ENCODE measurements at places on chromosomes 7 and 10.

- DNase-seq: no peak
Measured at GRCh38 chr10:93266858-93267257, 193.2 kb downstream of the CYP26A1 start.

- no peak for DNase-seq
Measured at GRCh38 chr10:126420567-126421300, 32.5 kb upstream of the ADAM12 start.

GRCh38 chr7:94621120-94621519, 34.8 kb downstream of the SGCE start:
- no peak for DNase-seq

- DNase-seq: no peak
Measured at GRCh38 chr7:69129524-69129923, 468.8 kb upstream of the AUTS2 start.

DNA sequence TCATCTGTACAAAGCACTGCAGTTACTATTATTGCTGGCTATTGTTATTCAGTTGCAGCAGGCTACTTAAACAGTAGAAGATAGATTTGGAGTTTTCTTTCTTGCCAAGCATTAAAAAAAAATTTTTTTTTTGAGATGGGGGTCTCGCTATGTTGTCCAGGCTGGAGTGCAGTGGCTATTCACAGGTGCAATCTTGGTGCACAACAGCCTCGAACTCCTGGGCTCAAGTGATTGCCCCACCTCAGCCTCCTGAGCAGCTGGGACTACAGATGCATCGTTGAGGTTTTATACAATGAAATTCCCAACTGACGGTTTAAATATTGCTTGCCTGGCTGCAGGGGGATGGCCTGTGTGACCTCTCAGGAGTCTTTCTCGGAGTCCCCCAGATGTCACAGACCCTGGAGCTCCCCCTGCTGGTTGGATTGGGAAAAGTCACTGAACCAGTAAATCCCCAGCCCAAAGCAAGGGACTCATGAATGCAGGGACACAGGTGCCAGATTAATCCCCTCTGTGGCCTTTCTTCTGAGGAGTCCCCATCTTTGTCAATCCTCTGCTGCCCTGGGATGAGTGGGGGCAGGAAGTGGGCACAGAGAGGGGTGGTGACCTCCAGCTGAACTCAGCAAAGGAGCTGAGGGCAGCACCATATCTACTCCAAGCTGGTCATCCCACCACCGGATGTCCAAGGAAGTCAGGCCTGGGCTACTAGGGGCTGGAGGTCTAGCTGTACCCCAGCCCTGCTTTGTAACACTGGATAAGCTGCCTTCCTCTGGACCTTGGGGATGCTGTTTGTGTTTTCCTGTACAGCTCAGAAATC, 149.6 kb downstream of the C10orf105 start:
- DNase-seq: peak; percentile 71

DNA sequence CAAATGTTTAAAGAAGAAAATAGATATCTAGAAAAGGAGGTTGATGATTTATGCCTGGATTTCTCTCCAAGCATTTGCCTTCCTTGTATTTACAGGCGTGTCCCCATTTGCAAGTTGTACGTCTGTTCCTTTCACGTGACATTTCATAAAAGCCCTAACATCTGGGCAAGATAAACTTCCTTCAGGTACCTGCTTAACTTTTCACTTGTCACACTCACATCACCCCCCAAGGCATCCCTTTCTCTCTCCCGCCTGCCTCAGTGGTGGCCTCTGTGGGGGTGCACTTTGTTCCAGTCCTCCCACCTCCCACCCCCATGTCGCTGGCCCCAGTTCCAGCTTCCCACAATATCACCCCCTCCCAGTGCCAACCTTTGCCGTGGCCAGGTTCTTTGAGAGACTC, 6.7 kb downstream of the TWIST1 start:
- no peak for DNase-seq

GRCh38 chr10:28807760-28808613, 130.7 kb downstream of the BAMBI start:
- DNase-seq: no peak

- DNase-seq: no peak
Measured at GRCh38 chr10:74084955-74085354, 65.7 kb downstream of the AP3M1 start.

GRCh38 chr7:102261451-102261850, 25.2 kb upstream of the SH2B2 start:
- no peak for DNase-seq

- no peak for DNase-seq
Measured at GRCh38 chr7:25028370-25029021, 48.5 kb upstream of the OSBPL3 start.

GRCh38 chr10:27701938-27702537, 43.6 kb downstream of the MKX start:
- no peak for DNase-seq

- no peak for DNase-seq
Measured at GRCh38 chr7:12281038-12281437, 69.9 kb downstream of the TMEM106B start.

GRCh38 chr10:18650404-18650997, 886 bp downstream of the NSUN6 start:
- no peak for DNase-seq

DNA sequence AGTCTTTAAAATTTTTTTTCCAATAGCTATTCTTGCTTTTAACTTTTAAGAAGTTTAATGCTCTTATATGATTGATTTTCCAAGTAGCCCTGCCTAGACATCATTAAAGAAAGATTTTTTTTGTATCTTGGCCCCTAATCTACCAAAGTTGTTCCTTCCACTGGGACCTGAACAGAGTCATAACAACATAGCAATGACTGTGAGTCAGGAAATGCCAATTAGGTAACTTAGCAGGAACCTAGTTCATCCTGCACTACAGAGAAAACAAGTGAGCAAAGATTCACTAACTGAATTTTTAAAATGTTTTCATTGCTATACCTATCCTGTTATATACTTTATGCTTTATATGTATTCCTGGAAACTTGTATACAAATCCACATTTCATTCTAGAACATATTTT, 284.7 kb downstream of the BICC1 start:
- DNase-seq: no peak

DNA sequence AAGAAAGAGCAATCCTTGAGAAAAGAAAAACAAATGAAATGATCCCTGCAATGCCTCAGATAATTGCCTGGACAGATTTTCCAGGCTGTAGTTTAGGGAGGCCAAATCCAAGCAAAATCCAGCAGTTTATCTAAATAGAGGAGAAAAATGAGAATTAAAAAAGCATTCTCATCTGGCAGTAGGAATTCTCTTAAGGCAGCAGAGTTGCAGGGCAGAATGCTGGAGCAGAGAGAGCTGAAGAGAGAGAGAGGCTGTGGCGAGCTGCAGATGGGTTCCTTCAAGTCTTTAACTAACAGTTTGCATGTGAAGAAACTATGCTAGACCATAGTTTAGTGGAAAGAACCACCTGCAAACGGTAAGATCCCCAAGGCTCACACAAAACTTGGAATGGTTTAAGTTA, 6.0 kb upstream of the LIPA start:
- no peak for DNase-seq

DNA sequence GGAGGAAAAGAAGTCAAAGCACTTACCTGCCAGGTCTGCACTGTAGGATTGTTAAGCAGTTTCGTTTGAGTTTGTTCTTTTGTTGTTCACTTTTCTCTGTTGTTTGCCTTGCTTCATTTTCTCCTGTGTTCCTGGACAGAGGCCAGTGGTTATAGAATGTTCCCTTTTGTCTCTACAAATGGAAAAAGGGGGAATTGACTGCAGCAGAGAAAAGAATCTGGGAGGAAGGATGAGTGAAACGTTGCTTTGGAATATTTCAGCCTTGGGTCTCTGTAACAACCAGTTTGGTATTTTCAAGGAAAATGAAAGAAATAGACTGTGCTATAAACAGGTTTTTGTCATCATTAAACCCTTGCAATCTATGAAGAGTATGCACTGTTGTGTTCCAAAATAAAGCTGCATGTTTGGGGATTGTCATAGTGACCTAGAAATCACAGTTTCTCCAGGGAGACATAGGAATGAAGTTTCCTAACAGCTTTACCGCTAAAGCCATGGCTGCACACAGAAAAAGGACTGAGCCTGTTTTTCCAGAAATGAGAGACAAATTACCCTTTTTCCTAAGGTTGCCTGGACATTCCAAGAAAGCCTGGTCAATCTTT, 60.8 kb upstream of the HABP2 start:
- no peak for DNase-seq

GRCh38 chr10:90872648-90873020, 860 bp downstream of the RPP30 start:
- no peak for DNase-seq

DNA sequence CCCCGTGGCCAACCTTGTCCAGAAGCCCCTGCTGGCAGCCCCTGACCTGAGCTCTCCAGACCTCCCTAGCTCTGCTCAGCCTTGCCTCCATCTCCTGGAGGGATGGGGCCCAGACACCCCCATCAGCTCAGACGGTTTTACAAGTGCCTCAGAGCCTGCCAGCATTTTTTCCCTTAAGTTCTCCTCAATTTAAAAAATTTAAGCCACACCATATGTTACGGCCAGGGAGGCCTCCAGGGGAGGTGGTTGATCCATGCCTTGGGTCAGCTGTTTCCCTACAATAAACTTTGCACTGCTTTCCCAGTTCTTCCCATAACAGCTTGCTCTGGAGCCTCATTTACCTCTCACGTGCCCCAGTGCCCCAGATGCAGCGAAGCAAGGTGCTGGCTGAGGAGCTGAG, 143.5 kb downstream of the RGS10 start:
- DNase-seq: no peak

DNA sequence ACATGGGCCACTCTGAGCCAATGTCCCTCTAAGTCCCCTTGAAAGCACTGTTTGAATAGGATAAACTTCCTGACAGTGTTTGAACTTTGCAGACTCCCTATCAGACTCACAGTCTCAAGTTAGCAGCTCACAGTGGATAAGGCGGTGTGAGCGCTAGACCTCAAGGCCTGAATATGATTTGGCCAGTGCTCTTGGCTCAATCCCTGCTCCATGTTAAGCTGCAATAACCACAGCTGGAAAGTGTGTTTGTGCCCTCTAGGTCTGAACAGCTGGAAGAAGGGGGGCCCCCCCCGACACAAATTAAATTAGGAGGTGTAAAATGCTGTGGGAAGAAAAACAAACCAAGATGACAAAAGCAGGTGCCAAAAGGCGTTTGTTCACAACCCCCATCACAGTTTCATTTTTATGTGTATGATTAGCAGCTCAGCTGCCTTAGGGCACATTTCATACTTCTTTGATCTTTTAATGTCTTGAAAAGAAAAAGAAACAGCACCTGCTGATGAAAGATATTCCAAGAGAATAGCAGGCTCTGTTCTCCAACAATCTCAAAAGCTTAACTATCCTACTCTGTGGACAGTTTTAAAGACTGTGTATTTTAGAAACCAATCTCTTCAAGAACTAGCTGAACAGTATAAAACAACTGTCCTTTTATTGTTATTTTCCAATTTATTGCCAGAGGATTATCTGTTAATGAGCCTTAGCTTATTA, 167.6 kb downstream of the SNX13 start:
- no peak for DNase-seq

- peak; percentile 30 for DNase-seq
Measured at GRCh38 chr7:133253519-133253875, 619 bp downstream of the EXOC4 start.

All from D341Med (cell line).